ENCODE measurements at places on chromosomes 3 and 15. TPM values are rescaled to one million over a fixed set of nuclear protein-coding genes. Genes with fewer than 3 reads are reported as not detected.

DNA sequence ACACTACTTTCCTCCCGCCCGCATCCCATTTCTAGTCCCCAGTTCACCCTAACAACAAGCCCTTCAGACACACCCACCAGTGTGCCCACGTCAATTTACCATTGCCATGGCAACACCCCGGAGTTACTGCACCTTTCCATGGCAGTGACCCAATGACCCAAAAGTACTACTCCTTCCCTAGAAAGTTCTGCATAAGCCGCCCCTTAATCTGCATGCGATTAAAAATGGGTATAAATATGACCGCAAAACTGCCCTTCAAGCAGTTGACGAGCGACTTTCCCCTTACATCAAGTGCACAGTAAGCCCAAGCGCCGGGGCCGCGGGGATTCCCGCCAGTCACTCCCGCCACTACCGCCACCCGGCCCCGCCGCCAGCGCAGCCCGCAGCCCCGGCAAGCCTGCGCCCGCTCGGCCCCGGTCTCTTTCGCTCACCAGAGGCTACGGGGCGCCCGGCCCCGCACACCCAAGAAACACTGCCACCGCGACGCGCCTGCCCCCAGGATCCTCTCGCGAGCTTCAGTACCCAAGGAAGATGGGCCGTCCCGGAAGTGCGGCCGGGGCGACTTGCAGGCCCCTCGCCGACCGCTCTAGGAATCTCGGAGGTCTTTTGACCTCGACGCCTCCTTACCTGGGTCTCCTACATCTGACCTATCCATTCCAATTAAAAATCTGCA lies 27.2 kb upstream of the ZNF502 start:
- H3K4me3 ChIP-seq, result peak overlapping the region; percentile 73
- peak overlapping the region; percentile 48 for H3K27ac ChIP-seq
- H3K4me1 ChIP-seq, result peaks cover 5% of the 10 kb centered on the region
- peak; percentile 69 for DNase-seq
- peaks cover 6% of the 10 kb centered on the region for H3K27me3 ChIP-seq

DNA sequence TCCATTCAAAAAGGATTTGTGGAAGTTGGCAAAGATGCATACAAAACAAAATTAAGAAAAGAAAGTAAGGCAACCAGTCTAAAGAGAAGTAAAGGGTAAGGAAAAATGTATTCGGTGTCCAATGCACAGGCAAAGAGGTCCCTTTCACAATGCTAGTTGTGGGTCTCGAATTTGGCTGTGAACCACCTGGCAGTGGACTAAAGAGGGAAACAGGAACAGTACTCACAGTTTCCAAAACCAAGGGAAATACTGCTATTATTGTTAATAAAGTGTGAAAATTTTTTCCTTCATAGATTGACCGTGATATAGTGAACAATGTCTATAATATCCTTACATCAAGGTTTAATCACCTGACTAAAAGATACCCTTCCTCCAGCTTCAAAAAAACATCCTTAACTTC lies 57.9 kb downstream of the TNIK start:
- no peak overlapping the region for H3K4me3 ChIP-seq
- no peaks in the 10 kb centered on the region for H3K27me3 ChIP-seq

DNA sequence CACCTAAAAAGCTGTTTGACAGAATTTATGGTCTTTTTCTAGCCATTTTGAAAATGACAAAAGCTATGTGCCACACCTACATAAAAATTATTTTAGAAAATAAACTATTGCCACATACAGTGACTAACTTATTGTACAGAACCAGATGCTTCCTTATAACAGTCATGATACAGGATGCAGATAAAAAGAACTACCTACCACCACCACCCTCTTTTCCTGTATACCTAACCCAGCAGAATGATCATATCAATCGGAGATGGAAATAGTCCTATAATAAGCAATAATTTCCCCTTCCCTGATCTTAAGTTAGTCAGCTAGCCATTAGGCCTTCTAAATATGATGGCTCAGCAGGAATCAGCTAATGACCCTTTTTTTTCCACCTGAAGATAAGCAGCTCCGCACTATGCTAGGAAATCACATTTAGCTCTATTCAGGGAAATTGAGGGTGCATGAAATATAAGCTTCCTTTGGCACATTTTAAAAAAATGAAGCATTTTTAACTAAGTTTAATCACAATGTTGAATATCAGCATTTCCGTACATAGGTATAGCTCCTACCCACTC lies 155.5 kb upstream of the SETMAR start:
- no peaks in the 10 kb centered on the region for H3K36me3 ChIP-seq
- no peak for DNase-seq
- H3K27me3 ChIP-seq, result peaks cover 1% of the 10 kb centered on the region

- no peak for DNase-seq
- H3K27me3 ChIP-seq, result no peaks in the 10 kb centered on the region
- H3K27ac ChIP-seq, result no peak overlapping the region
Measured at GRCh38 chr3:40079203-40079846, 230.2 kb upstream of the EIF1B start.

DNA sequence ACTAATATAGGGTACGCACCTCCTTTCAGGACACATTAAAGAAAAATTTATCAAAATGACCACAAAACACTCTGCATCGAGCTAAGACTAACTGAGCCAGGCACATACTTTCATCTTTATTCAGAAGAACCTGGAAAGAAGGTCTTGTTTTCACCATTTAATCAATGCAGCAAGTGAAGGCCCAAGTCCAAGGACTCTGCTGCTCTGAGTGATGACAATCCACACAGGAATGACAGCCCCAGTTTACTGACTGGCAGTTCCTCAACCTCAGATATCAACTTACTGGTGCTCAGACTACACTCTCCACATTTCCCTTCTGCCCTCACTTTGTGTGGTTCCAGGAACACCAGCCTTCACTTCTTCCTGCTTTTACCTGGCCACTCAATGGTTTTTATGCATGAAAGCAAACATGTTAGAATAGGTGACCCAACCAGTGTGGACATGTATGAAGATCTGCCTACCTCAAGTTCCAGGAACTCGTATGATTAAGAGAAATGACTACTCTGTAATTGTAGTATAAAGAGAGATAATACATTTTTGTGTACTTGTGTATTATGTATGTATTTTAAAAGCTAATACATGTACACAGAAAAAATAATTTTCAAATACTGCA lies 29.1 kb upstream of the RASA2 start:
- H3K27me3 ChIP-seq, result no peaks in the 10 kb centered on the region
- H3K27ac ChIP-seq, result no peak overlapping the region
- H3K4me3 ChIP-seq, result no peak overlapping the region
- H3K4me1 ChIP-seq, result peaks cover 25% of the 10 kb centered on the region
- DNase-seq, result no peak
- H3K36me3 ChIP-seq, result no peaks in the 10 kb centered on the region

DNA sequence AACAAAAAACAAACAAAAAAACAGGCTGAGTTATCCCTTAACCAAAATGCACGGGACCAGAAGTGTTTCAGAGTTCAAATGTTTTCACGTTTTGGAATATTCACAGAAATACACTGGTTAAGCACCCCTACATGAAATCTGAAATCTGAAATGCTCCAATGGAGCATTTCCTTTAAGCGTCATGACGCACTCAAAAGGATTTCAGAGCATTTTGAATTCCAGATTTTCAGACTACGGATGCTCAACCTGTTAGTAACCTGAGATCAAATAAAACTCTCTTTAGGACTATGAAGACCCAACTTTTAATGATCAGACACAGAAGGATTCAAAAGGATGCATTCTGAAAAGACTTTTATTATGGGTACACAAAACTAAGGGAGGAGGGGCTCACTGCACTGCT lies 9.6 kb downstream of the CLPX start:
- H3K4me3 ChIP-seq, result no peak overlapping the region
- no peaks in the 10 kb centered on the region for H3K4me1 ChIP-seq
- H3K27me3 ChIP-seq, result no peaks in the 10 kb centered on the region

GRCh38 chr3:134064081-134064480 lies 34.4 kb upstream of the SLCO2A1 start:
- H3K36me3 ChIP-seq, result no peaks in the 10 kb centered on the region
- no peak overlapping the region for H3K27ac ChIP-seq
- H3K4me3 ChIP-seq, result no peak overlapping the region
- peaks cover 18% of the 10 kb centered on the region for H3K4me1 ChIP-seq

DNA sequence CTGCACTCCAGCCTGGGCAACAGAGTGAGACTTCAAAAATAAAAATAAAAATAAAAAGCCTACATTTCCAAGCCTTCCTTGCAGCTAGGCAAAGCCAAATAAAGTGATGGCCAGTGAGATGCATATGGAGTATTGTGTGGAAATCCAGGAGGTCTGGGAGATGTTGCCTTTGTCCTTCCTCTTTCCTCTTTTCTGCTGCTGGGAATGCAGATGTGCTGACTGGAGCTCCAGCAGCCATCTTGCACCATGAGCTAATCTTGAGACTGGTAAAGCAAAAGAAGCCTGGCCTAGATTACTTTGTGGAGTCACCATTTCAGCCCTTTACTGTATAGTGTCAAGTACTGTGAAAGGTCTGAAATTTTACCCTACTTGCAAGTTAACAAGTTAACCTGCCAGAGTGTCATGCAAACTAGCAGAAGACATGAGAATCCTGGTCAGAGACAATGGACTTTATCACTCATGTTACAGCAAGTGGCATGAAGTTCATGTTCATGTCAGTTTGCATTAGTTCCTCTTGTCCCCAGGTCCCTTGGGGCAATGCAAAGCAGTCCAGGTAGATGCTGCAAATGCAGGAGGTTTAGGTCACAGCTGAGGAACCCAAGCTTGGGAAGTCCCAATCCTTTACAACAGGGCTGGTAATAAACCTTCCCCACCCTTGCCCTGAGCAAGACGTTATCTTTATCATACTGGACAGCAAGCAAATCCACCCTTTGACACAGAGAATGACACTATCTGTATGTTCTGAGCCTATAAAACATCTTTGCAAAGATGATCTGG lies 103.1 kb downstream of the TLE3 start:
- H3K36me3 ChIP-seq, result no peaks in the 10 kb centered on the region
- no peak for DNase-seq
- no peak overlapping the region for H3K27ac ChIP-seq
- peaks cover 10% of the 10 kb centered on the region for H3K27me3 ChIP-seq
- no peak overlapping the region for H3K4me3 ChIP-seq

GRCh38 chr3:67030785-67031740 lies 33.0 kb downstream of the KBTBD8 start:
- peaks cover 26% of the 10 kb centered on the region for H3K4me1 ChIP-seq
- H3K27ac ChIP-seq, result peak overlapping the region; percentile 1
- no peak for DNase-seq
- H3K27me3 ChIP-seq, result no peaks in the 10 kb centered on the region

DNA sequence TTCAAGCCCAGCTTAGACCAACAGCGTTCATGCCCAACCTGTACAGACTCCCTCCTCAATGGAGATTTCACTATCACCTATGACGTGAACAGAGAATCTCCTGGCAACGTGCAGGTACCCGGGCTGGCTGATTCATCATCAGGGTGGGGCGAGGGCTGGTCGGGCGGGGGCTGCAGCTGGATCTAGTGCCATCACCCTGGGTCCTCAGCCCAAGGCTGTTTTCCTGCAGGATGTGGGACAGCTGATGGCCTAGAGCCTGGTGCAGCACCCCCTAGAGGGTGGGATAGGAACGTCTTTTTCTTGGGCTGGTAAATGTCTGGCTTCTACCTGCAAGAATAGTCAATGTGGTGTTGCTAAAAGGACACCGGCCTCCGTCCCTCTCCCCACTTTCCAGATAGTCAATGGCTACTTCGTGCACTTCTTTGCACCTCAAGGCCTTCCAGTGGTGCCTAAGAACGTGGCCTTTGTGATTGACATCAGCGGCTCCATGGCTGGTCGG lies 4.4 kb downstream of the ITIH3 start:
- H3K36me3 ChIP-seq, result no peaks in the 10 kb centered on the region
- H3K4me3 ChIP-seq, result no peak overlapping the region
- no peaks in the 10 kb centered on the region for H3K27me3 ChIP-seq
- no peak for DNase-seq

DNA sequence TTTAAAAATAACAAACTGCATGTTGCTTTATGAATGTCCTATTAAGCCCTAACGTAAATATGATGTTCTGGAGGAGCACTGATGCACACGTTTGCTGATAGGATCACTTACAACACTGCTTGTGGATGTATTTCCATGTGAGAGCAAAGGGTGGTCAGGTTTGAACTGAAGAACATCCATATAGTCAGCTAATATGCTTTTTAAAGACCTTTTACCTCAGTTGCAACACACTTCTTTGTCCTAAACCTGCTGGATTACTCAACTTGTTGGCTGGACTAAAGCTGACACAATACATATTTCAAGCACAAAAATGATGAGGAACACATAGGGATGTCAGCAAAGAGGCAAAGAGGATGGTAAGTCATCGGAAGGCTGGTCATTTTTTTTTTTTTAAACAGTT lies 186.6 kb downstream of the TIGIT start:
- H3K27me3 ChIP-seq, result no peaks in the 10 kb centered on the region
- H3K27ac ChIP-seq, result no peak overlapping the region
- no peaks in the 10 kb centered on the region for H3K4me1 ChIP-seq
- no peak overlapping the region for H3K4me3 ChIP-seq
- DNase-seq, result no peak

DNA sequence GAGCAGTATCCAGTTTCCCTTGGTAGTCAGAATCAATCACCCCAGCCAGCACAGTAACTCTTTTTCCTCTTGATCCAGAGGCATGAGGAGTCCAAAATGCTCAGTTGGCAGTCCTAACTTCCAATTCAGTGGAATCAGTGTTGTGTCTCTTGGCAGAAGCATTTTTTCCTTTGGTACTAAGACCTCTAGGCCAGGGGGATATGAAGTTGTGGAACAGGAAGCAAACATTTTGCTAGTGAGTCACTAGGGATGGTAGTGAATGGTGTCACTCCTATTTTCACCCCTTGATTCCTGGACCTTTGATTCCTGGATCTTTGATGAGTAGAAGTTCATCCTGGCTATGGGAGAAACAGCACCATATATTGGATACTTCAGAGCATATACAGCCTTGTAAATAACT lies 70.5 kb upstream of the ALDH1A3 start:
- no peak overlapping the region for H3K27ac ChIP-seq
- no peaks in the 10 kb centered on the region for H3K27me3 ChIP-seq
- H3K4me3 ChIP-seq, result no peak overlapping the region

- H3K27ac ChIP-seq, result no peak overlapping the region
- peaks cover 12% of the 10 kb centered on the region for H3K27me3 ChIP-seq
- DNase-seq, result no peak
Measured at GRCh38 chr3:13119471-13120220, 46.4 kb upstream of the IQSEC1 start.

DNA sequence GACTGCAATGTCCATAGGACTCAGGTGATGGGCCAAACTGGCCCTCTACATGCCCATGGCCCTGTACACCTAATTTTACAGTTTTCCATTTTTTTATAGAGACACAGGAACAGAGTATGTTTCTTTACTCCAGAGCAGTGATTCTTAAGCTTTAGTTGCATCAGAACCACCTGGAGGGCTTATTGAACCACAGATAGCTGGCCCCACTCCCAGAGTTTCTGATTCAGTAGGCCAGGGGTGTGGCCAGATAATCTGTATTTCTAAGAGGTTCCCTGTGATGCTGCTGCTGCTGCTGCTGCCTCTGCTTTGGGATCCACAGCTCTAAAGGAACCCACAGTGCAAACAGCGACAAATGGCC lies 5.1 kb downstream of the RBP1 start:
- peaks cover 5% of the 10 kb centered on the region for H3K36me3 ChIP-seq
- H3K27ac ChIP-seq, result peak overlapping the region; percentile 98
- no peak for DNase-seq
- peaks cover 89% of the 10 kb centered on the region for H3K4me1 ChIP-seq
- peak overlapping the region; percentile 46 for H3K4me3 ChIP-seq
- H3K27me3 ChIP-seq, result no peaks in the 10 kb centered on the region

GRCh38 chr3:54632834-54633233 lies 295.0 kb downstream of the LRTM1 start:
- no peak for DNase-seq
- H3K36me3 ChIP-seq, result no peaks in the 10 kb centered on the region
- H3K27me3 ChIP-seq, result peaks cover 20% of the 10 kb centered on the region
- H3K4me1 ChIP-seq, result peaks cover 9% of the 10 kb centered on the region

Gene C3orf70
- total RNA-seq, result 3.0 TPM

Gene UBE3A
- total RNA-seq, result 138 TPM

Gene HHLA2
- total RNA-seq, result not detected

Gene RPS27L
- total RNA-seq, result 130 TPM

Gene SLC28A1
- 0.20 TPM for total RNA-seq

All from mesothelial cell of epicardium (in vitro differentiated cells).